ENCODE measurements at places on chromosomes 13 and 19.
A peak's percentile ranks its signal among the peaks of the same experiment; 100 is the strongest.

DNA sequence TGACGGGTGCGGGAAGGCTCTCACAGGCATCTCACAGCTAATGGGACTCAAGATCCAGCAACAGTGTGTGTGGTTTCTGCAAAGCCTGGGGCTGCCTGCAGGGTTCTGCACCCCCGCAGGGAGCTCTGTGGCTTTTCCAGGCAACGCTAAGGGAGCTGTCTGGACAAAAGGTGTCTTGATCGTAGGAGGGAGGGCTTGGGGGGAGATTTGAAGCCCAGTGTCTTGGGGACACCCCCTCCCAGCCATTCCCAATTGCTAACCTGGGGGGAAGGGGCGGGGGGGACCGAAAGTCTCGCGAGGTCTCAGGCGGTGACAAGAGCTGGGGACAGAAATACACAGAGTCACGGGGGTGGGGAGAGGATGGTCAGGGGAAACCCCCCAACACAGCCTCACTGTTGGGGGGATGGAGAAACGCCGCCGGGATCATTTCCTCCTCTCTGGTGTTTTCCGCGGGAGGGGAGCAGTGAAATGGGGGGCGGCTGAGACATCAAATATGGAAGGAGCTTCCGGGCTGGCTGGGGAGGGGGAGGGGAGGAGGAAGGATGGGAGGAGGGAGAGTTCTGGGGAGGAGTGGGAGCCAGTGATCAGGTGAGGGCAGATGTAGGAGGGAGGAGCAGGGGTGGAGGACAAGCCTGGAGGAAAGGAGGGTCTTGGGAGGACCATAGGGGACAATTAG lies 13.3 kb downstream of the KCNC3 start:
- peak; percentile 38 for DNase-seq

- no peak for DNase-seq
These were observed 309.1 kb downstream of the KLF5 start for GRCh38 chr13:73367886-73368285.

DNA sequence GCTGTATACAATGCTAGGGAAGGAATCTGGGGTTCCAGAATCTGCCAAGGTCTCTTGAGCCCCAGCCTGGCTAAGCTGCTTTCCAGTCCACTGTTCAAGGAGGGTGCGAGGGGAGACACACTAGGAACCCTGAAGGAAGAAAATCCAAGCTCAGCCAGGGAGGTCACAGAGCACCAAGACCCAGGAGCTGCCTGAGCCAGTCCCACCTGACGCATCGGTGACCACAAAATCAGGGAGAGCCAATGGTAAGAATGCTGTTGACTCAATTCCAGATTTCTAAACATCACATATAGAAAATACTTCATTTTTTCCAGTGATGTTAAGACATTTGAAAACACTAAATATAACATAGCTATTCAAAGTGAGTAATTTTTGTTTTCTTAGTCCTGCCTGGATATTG lies 50.1 kb downstream of the CEP89 start:
- DNase-seq: no peak

DNA sequence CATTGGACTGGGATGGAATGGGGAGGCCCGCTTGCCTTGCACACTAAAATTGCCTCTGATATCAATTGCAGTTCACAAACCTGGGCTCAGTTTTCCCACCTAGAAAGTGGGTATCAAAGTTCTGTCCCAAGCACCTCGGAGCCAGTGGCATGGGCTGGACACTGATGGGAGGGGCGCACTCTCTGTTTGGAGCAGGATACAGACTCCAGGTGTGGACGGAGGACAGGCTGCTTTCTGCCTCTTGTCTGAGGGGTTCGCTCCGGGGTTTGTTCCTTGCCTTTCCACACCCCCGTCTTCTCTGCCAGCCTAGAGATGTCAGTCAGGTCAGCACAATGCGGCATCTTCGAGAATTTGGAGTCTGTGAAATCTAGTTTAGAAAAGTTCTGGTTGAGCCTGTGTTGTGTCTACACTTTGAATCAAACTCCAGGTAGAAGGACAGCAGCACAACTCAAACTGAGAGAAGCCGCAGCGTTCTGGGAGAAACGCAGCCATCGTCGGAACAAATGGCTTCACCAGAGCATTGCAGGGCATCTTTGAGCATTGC lies 141.9 kb downstream of the TEX29 start:
- DNase-seq: no peak

- no peak for DNase-seq
These were observed 49.2 kb downstream of the LATS2 start for GRCh38 chr13:21012211-21012610.

GRCh38 chr19:38649305-38650171 lies 2.1 kb downstream of the ACTN4 start:
- no peak for DNase-seq

DNA sequence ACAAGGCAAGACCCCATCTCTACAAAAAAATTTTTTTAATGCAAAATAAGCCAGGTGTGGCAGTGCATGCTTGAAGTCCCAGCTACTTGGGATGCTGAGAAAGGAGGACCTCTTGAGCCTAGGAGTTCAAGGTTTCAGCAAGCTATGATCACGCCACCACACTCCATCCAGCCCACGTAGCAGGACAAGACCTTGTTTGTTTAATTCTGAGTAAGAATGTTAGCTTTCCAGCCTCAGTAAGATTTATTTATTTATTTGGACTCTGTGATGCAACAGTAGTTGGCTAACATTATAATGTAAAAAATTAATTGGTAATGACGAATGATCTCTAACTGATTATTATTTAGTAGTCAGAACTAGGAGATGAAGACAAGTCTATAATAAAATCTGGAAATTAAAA lies 23.3 kb downstream of the N4BP2L2 start:
- no peak for DNase-seq

DNA sequence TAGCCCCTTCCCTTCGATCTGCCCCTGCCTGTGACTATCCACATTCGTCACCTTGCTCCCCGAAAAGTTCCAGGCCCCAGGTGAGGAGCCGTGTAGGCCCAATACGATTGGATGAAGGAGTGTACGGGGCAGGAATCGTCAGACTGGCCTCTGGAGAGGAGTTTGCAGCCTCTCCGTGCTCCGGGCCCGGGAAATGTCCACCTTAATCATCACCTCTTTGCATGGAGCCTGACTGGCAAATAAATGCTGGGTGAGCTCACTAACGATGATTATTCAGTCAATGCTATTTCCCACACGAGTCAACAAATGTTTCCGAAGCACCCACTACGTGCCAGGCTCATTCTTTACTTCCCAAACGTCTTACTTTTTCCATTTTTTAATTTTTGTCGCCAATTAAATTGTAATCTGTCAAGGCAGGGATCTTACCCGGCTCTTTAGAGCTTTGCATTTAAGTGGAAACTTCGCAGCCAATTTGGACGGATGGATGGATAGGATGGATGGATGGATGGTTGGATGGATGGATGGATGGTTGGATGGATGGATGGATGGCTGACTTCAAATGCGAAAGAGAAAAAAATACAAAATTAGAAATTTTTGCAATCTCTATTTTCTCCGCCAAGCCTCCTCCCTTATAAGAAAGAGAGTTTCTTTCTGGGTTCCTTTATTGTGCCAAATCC lies 45.8 kb downstream of the TGDS start:
- no peak for DNase-seq

DNA sequence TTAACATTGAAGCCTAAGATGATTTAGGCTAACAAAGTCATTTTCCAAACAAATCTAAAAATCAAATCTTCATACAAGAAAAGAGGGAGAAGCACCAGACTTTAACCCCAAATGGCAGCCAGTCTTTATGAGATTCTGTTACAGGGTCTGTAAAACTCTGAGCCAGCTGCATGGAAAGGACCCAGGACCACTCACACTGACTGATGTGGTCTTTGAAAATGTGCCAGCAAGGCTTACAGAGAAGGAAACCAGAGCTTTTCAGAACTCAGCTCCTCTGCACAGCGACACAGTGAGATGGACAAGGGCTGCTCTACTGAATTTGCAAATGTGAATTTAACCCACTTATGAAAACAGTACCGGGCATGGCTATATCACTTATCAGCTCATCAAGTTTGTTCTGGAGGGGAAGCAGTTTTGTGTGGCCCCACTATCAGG lies 98.8 kb upstream of the SERP2 start:
- no peak for DNase-seq

DNA sequence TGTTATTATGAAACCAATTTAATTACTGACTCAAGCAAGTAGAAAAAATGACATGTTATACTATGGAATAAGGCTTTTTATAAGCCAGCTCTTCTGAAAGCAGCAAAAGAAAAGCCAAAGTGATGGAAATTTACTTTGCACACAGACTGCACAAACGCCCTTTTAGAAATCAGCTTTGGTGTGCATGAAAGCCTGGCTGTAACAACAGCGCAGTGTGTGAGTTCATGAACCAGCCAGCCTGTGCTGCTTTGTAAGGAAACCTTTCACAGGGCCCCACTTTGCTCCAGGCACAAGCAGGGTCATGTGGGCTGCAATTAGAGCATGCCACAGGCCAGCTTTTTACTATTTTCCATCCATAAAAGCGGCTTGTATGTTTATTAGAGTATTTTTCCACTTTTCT lies 13.6 kb upstream of the IFT88 start:
- DNase-seq: no peak

DNA sequence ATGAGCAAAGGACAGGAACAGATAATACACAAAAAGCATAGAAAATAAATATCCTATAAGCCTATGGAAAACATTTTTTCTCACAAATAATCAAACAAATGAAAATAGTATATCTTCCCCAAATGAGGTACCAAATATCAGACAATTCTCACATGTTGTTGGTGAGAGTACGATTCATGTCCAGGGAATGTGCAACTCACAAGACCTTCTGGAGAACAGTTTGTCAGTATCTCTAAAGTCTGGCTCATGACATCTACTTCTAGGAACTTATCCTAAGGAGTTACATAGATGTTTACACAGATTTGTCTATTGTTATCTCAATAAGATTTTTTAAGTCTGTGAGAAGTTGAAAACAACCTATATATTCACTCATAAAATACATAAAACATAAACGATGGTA lies 80.3 kb upstream of the ARHGEF7 start:
- DNase-seq: no peak

DNA sequence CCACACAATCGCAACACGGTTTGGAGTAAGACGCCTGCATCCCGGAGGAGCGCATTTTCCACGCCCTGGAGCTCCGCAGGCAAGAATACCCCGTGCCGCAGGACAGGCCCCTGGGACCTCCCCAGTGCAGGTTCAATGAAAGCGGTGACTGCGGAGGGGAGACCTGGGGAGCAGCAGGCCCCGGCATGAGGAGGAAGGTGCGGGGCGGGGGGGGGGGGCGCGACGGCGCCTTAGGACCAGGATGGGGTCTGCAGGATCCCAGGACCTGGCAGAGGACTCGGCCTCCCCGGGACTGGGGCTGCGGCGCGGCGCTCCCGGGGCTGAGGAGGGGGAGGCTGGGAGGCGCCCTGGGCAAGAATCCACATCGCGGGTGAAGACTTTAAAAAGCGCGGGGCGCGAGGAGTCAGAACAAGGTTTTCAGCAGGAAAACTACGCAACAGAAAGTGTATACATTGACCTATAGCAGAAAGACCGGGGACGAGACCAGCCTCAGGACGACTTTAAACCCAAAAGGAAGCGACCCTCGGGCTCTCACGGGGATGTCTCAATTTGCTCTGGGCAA lies 432 bp downstream of the ZNF611 start:
- DNase-seq: no peak

DNA sequence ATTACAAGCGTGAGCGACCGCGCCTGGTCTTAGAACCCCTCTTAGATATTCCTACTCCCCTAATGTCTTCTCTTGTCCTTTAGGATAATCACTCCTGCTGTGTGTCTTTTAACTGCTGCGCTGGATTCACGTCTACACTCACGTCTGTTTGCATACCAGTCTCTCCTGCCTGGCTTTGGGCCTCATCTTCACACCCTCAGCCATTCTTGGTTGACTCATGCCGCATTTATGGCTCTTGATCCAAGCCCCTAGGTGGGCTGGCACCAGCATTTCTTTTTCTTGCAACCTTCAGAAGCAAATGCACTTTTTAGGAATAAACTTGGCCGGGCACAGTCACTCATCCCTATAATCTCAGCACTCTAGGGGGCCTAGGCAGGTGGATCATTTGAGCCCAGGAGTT lies 22.7 kb downstream of the MYO9B start:
- no peak for DNase-seq

GRCh38 chr13:79312340-79312855 lies 93.7 kb downstream of the RBM26 start:
- no peak for DNase-seq

GRCh38 chr19:50792272-50793250 lies 2.3 kb downstream of the ACP4 start:
- no peak for DNase-seq

DNA sequence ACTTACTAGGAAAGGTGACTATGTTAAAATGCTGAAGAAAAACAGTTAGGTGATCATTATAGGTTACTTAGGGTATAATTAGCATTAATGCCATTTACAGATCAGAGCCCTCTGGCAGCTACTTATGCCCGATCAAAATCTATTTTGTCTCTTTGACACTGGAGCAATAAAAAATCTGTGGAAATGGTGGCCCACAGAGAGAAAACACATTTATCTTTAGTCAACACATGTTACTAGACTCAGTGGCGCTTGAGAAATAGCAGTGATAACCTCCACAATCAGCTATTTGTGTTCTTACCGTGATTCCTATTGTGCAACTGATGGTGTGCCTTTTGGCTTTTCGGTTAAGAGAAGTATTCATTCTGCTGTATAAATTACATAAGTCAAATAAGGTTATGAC lies 1519.6 kb downstream of the PCDH9 start:
- DNase-seq: no peak

DNA sequence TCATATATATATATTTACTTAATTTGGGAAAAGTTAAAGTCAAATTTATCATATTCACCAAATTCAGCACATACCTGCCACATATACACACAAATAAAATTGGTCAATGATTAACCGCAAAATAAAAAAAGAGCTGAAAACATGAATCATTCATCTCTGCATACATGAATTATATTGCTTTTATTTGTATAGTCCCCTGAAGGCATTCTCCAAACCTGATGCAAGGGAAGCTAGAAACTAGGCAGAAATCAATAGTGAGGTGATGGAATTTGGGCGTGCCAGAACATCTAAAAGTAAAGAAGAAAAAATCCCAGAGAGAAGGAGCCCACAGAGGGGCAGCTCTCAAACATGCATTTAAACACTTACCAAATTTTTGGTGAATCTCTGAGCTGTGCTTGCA lies 60.1 kb downstream of the UFM1 start:
- no peak for DNase-seq

GRCh38 chr13:84077271-84077670 lies 195.0 kb upstream of the SLITRK1 start:
- DNase-seq: no peak

DNA sequence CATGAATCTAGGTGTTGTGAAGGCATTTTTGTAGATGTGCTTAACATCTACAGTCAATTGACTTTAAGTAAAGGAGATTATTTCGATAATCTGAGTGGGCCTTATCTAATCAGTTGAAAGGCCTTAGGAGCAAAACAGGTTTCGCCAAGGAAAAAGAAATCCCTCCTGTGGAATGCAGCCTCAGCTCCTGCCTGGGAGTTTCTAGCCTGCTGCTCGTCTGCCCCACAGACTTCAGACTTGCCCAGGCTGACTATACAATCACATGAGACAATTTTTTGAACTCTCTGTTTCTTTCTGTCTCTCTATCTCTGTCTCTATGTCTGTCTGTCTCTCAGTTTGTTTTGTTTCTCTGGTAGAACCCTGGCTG lies 312.5 kb downstream of the OLFM4 start:
- no peak for DNase-seq

Data from stimulated activated CD4-positive, alpha-beta T cell treated with anti-CD3 and anti-CD28 coated beads, Interleukin-4, amount 100 ng/mL, for 1 hour (primary cell).